ENCODE measurements at places on chromosomes 5 and 9. TPM values are rescaled to one million over a fixed set of nuclear protein-coding genes. Genes with fewer than 3 reads are reported as not detected.
A peak's percentile ranks its signal among the peaks of the same experiment; 100 is the strongest.

- DNase-seq, result no peak
Observed at GRCh38 chr9:130290291-130291181, 25.0 kb downstream of the HMCN2 start.

DNA sequence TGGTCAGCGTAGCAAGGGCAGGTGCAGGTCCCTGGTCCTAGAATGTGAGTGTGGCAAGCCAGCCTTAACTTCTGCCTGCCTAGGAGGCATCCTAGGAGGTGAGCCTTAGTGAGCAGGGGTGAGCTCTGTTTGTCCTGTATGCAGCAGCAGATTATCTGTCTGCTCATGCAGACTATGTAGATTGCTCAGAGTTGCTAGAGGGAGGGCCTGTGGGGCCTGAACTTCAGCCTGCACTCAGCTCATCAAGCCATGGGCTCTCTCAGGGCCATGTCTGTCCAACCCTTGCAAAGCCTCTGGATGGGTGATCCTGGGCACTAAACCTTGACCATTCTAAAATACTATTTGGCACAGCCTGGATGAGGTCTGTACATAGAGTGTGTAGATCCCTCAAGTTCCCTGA lies 8.5 kb upstream of the CTSL start:
- no peak for DNase-seq

GRCh38 chr9:98482226-98482625 lies 226.5 kb downstream of the GABBR2 start:
- no peak for DNase-seq

GRCh38 chr9:84296146-84296843 lies 44.3 kb downstream of the SLC28A3 start:
- DNase-seq, result peak; percentile 69

DNA sequence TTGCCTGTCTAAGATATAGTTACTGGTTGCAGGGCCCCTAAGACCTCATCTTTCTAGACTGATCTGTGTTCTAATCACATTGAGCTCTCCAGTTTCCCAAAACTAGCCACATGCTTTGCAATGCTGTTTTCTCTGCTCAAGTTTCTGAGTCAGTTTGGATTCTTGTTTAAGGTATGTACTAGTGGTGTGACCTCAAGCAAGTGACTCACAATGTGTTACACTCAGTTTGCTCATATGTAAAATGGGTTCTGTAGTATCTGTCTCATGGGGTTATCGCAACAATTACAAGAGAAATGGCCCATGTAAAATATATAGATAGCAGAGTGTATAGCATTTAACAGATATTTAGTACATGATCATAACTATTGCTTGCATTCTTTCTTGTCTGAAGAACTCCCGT lies 153.1 kb upstream of the ELL2 start:
- peak; percentile 27 for DNase-seq

DNA sequence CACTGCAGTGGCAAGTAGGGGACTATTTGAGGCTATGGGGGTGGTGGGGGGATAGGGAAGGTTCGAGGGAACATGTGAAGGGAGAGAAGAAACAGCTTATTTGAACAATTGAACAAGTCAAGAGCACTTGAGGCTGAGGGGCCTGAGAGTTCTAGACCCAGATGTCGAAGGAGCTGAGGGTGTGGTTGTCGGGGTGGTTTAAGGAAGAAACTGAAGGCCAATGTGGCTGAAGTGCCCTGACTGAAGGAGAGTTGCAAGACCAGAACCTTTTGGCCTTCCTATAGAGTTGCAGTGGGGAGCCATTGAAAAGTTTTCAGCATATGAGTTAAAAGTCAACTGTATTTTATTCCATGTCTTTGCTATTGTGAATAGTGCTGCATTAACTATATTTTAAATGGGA lies 19.1 kb downstream of the FOCAD start:
- no peak for DNase-seq

GRCh38 chr9:134892820-134893420 lies 12.3 kb downstream of the FCN2 start:
- no peak for DNase-seq

Gene FOXD4L4
- 0.16 TPM for total RNA-seq

Gene SPATA31C1
- not detected for total RNA-seq

Gene PKD2L2
- total RNA-seq, result not detected
